Bladder microvascular endothelial cell (primary cell): ENCODE measurements at places on chromosomes 4 and X. TPM values are rescaled to one million over a fixed set of nuclear protein-coding genes. Genes with fewer than 3 reads are reported as not detected.

Gene ADH4
- not detected in 2 replicates for total RNA-seq

Gene TMEM255A
- total RNA-seq = not detected in 2 replicates

Gene SOD3
- total RNA-seq = 0.31 and 0.32 TPM in 2 replicates

Gene HTR2C
- not detected in 2 replicates for total RNA-seq

Gene MSX1
- total RNA-seq = 4.2 and 7.9 TPM in 2 replicates

Gene FOXR2
- not detected in 2 replicates for total RNA-seq

Gene CCDC160
- not detected in 2 replicates for total RNA-seq

Gene CYSLTR1
- 0.81 TPM in 1 of 2 replicates, not detected in the other for total RNA-seq

Gene SUV39H1
- 5.0 and 6.5 TPM in 2 replicates for total RNA-seq

Gene PFKFB1
- total RNA-seq = 0.06 TPM in 1 of 2 replicates, not detected in the other

Gene IL1RAPL1
- total RNA-seq = 0.06 and 0.16 TPM in 2 replicates

Gene SPACA5
- total RNA-seq = not detected in 2 replicates

Gene CCNB3
- 0.16 and 0.19 TPM in 2 replicates for total RNA-seq

Gene FAM200B
- 10.4 and 29.1 TPM in 2 replicates for total RNA-seq

Gene CXCL1
- 4.5 and 38.7 TPM in 2 replicates for total RNA-seq

Gene SH3RF1
- total RNA-seq = 7.0 and 11.1 TPM in 2 replicates

Gene FAT1
- total RNA-seq = 9.1 and 21.5 TPM in 2 replicates

Gene STOX2
- total RNA-seq = 1.6 and 6.7 TPM in 2 replicates

Gene TMEM150C
- 3.9 and 9.8 TPM in 2 replicates for total RNA-seq

Gene SSX7
- total RNA-seq = not detected in 2 replicates

Gene GABRG1
- total RNA-seq = not detected in 2 replicates

Gene UGT2B17
- not detected in 2 replicates for total RNA-seq

Gene CCDC149
- total RNA-seq = 4.5 and 15.3 TPM in 2 replicates

Gene TLR3
- 1.6 and 1.9 TPM in 2 replicates for total RNA-seq

Gene RXFP1
- total RNA-seq = not detected in 2 replicates

Gene CT45A3
- not detected in 2 replicates for total RNA-seq

Gene SLC6A8
- 1.6 and 5.5 TPM in 2 replicates for total RNA-seq

Gene ARSJ
- 10.5 and 46.8 TPM in 2 replicates for total RNA-seq

Gene SSX3
- not detected in 2 replicates for total RNA-seq

Gene SPP1
- 0.32 TPM in 1 of 2 replicates, not detected in the other for total RNA-seq

Gene PDE5A
- 1.6 and 6.9 TPM in 2 replicates for total RNA-seq

Gene ADH1B
- total RNA-seq = 0.32 and 1.9 TPM in 2 replicates

Gene MAGED4
- 6.2 and 43.7 TPM in 2 replicates for total RNA-seq

Gene HSFX4
- total RNA-seq = not detected in 2 replicates

Gene XK
- under 0.01 TPM in 2 replicates for total RNA-seq

Gene ZMAT1
- 0.81 and 2.5 TPM in 2 replicates for total RNA-seq

Gene ARFIP1
- total RNA-seq = 27.0 and 28.5 TPM in 2 replicates

Gene HTRA3
- total RNA-seq = 1.6 and 8.5 TPM in 2 replicates

Gene SRD5A3
- total RNA-seq = 6.3 and 10.7 TPM in 2 replicates

Gene HELT
- not detected in 2 replicates for total RNA-seq

Gene QRFPR
- 0.16 and 0.63 TPM in 2 replicates for total RNA-seq

Gene CLCN4
- total RNA-seq = 3.1 and 8.3 TPM in 2 replicates

Gene COX7B2
- not detected in 2 replicates for total RNA-seq

Gene TSPAN6
- total RNA-seq = 32.4 and 84.7 TPM in 2 replicates
